ENCODE measurements at places on chromosomes 3 and 15.

GRCh38 chr3:127748754-127749327 is 73.5 kb downstream of the MGLL start:
- DNase-seq = no peak

- no peak for DNase-seq
Observed at GRCh38 chr3:21620511-21621155, 130.4 kb downstream of the ZNF385D start.

DNA sequence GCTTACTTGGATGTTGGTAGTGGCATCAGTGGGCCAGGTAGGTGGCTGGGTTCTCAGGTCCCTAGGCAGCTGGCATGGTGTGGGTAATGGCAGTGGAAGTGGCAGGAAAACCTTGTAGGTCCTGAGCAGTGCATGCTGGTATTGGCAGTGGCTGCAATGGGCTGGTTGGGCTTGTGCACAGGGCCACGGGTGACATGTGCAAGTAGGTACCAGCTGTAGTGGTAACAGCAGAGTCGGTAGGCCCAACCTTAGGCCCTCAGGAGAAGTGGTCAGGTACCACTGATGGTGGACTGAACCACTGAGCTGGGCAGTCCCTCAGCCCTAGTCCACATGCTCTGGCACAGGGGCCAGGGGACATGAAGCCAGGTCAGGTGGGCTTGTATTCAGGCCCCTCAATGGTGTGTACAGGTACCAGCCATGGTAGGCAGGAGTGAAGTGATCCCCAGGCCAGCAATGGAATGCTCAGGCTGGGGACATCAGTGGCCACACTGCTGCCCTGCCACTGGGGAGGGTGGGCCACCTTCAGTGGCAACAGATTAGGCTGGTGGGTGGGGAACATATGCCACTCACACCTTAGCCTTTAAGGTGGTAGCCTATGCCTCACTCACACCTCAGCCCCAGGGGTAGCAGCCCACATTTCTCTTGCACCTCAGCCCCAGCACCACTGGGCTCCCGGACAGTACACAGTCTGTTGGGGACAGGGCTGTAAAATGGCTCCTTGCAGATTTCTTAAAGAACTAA is 118.1 kb downstream of the LRRK1 start:
- DNase-seq = no peak

- DNase-seq = no peak
Observed at GRCh38 chr15:78048628-78048920, 28.9 kb downstream of the TBC1D2B start.

- no peak for DNase-seq
Observed at GRCh38 chr3:195410546-195410945, 32.3 kb downstream of the ACAP2 start.

GRCh38 chr3:68878962-68879361 is 53.4 kb downstream of the TAFA4 start:
- no peak for DNase-seq

- DNase-seq = no peak
Observed at GRCh38 chr15:74378848-74379247, 11.4 kb upstream of the CYP11A1 start.

DNA sequence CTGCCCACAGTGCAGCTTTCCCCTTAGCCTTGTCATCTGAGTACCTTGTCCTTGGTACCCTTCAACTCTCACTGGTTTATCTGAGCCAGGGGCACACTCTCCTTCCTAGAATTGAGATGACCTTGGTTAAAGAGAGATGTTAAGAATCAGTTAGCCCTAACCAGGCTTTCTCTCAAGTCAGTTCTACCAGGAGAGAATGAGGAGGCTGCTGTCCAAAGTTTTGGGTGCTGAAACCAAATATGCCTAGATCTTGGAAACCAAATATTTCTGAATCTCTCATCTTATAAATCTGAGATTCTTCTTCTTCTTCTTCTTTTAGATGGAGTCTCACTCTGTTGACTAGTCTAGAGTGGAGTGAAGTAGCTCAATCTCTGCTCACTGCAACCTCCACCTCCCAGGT is 12.0 kb upstream of the CTXND1 start:
- no peak for DNase-seq

DNA sequence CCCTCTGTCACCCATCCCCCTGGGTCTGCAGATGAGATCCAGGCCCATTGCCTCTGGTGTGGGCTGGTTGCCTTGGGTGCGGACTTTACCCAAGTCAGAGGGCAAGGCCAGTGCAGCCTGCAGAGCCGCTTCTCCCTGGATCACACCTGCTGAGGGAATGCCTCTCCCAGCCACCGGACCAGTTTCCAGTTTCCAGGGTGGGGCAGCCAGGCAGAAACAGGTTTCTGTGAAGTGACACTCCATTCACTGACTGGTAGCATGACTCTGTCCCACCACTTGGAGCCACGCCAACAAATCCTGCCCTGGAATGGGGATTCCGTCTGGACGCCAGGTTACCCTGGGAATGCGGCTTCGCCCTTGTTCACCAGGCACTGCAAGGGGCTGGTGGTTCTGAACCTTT is 30.0 kb downstream of the PAQR5 start:
- DNase-seq = no peak

DNA sequence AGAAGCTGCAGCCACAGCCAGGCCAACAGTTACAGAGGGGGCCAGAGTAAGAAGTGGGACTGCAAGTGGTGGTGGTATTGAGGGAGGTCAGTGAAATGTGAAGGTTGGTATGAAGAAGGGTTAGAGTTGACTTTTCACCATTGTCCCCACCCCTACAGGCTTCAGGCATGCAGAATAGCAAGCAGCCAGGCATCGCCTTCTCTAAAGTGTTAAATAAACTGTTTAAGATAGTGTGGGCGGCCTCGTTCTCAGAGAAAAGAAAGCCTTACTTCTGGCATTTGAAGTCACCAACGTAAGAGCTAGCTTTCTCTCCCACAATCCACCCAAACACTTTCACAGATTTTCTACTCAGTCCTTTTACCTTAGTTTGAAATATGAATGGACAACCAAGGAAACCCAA is 230.0 kb upstream of the CTDSPL start:
- no peak for DNase-seq

- no peak for DNase-seq
Observed at GRCh38 chr3:71035886-71036285, 547.6 kb downstream of the FOXP1 start.

GRCh38 chr15:59160880-59161593 is 45.6 kb upstream of the LDHAL6B start:
- no peak for DNase-seq

DNA sequence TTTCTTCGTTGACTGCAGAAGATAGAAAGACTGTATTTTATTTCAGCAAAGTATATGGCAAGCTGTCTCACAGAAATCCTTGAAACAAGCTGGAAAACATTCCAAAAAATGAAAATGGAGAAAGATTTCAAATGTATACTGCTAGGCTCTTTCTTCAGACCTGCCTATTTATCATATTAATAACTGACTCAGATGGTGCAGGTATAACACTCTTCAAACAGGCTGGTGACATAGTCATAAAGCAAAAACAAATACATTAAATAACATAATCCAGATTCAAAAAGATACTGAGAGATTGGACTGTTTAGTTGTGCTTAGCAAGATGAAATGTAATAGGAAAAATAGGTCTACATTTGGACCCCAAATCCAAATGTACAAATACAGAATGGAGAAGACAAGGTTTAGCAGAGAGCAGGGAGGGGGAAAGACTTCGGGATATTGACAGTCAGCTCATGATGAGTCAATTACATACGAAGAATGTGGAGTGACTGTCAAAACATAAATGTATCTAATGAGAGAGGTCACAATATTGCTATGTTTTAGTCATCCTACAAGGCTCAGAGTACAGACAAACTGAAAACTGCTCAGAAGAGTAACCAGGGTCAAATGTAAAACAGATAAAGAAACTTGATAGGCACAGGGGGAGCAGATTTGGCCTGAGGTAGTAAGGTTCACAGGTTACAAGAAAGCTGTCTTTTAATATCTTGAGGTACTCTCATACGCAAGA is 88.7 kb downstream of the DMXL2 start:
- DNase-seq = no peak

GRCh38 chr3:139339219-139339906 is 4.5 kb upstream of the MRPS22 start:
- no peak for DNase-seq

- DNase-seq = no peak
Observed at GRCh38 chr3:117417411-117417810, 707.8 kb downstream of the TUSC7 start.

GRCh38 chr3:53109190-53109589 is 21.0 kb downstream of the RFT1 start:
- no peak for DNase-seq

DNA sequence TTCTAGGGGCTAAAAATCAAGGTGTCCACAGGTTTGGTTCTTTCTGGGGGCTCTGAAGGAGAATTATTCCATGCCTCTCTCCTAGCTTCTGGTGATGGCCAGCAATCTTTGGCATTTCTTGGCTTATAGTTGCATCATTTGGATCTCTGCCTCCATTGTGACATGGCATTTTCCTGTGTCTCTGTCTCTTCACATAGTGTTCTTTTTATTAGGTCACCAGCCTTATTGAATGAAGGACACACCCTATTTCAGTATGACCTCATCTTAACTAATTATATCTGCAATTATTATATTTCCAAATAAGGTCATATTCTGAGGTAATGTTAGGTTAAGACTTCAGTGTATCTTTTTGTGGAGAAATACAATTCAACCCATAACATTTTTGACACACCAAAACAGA is 3.2 kb upstream of the GBE1 start:
- DNase-seq = no peak

DNA sequence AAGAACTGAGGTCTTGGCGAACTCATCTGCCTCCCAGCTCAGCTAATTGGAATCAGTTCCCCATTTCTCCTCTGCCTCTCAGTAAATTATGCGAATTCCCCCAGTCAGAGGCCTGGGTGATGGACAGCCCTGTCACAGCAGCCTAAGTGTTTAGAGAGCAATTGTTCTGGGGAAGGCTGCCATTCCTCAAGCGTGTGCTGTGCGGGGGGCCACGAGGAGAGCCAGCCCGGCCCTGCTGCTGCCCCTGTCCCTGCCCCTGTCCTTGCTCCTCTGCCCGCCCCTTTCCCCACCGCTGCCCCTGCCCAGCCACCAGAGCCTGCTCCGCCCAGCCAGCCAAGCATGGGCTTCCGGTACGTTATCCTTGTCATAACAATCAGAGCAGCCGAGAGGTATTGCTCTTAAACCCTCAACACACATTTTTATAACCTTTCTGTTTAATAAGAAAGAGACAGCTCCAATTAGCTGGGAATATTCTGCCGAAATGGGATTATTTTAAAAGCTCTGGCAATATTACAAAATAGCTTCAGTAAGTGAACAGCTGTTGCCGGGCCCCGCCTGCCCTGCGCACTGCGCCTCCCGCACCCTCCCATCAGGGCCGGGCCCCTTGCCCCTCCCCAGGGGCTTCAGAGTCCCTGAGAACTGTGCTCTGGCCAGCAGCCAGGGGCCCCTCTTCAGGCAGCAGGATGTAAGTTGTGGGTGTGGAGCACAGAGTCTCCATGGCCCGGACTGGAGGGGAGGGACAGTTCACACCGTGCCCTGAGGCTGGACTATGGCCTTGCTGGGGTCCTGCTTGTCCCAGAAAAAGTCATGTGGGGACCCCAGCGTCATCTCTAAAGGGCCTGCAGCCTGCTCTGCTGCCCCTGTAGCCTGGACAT is 12.4 kb upstream of the CACNA2D2 start:
- DNase-seq = no peak

GRCh38 chr3:11651900-11652299 is 8.2 kb upstream of the VGLL4 start:
- DNase-seq = no peak

DNA sequence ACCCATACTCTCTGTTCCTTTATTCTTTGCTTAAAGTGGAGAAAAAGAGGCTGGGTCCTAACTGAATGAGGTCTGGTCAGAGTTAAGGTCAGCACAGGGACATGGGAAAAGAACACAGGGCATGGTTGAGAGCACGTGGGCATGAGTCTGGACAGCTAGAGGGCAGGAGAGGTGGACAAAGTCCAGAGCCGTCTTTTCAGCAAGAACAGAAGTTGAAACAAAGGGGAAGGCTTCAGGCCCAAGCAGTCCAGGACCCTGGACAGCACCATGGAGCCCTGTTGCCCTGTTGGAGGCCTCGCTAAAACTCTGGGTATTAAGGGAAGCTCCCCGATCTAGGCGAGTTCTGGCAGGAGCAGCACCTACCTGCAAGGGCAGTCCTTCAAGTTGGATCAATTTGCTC is 50.7 kb downstream of the XYLB start:
- DNase-seq = no peak

DNA sequence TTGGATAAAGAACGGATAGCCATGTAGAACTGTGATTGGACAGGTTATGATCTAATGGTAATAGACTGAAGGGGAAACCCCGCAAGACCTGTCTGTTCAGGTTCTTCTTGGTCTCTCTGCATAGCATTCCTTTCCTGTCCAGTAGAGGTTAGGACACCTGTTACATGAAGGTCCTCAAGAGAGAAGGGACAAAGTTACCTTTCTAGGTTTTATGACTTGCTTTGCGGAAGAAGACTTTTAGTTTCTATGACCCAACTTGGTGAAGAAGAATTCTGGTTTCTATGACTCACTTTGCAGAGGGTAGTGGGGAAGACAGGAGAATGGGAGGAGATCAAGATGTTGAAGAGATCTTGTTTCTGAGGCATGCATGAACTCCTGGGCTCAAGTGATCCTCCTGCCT is 97.9 kb upstream of the C3orf80 start:
- DNase-seq = no peak

DNA sequence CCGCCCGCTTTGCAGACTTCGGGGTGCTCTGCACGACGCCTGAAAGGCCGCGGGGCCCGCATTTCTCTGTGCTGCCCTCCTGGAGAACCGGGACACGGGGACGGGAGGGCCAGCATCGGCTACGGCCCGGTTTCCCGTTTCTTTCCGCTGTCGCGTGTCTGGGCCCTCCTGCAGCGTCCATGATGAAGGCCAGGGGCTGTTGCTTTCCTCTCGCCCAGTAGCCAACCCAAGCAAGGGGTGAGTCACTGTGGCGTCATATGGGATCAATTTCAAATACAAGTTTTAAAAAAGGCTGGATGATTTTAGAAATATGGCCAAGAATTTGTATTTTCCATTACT is 435 bp downstream of the SLC35G2 start:
- no peak for DNase-seq

DNA sequence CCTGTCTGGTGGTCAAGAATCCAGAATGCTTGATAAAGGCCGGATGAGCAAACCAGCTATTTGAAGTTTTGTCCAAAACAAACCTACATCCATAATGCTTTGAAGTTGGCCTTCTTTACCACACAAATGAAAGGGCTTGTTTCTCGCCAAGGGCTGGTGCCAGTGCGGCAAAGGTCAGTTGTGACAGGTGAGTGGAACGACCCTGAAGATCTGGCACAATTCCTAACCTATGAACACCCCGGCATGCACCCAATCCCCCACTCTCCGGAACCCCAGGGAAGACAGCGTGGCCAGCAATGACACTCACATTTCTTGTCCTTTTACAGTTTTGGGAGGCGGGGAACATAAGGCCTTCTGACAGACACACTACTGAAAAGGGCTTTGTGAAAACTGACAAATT is 90.6 kb downstream of the ATP10A start:
- DNase-seq = no peak

- no peak for DNase-seq
Observed at GRCh38 chr3:189529889-189530471, 101.2 kb upstream of the TP63 start.

Data from cortex of kidney (tissue), 1 donor.